D341Med (cell line): ENCODE measurements at places on chromosomes 3 and 15.
A peak's percentile ranks its signal among the peaks of the same experiment; 100 is the strongest.

DNA sequence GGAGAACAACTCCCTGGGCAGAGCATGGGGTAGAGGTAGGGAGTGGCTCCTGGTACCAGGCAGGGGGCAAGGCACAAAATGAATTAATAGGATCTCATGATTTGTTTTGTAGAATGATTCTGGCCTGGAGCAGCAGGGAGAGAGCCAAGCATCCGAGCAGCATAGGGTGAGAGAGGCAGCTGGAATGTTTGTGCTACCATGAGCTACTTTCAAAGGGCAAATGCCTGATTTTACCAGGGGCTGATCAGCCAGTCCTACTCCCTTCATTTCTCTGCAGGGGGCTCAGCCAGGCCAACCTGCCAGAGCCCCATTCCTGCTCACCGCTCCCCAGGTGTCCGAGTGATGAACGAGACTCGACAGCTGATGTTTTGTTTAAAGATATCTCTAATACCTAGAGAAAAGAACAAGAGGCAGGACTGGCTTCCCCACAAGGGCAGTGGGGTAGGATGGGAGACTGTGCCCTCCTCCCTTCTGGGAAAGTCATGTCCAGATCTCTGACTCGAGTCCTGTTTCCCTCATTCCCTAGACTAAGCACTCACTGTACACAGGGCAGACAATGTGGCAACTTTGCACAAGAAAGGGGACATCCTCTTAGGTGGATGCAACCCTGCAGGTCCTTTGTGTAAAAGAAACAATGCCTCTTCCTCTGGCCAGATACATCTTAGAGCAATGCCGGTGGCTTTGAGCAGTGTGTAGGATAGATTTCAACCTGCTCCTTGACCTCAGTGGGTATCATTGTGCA lies 12.9 kb downstream of the DUOX2 start:
- no peak for DNase-seq

- no peak for DNase-seq
Measured at GRCh38 chr15:70566047-70566835, 197.1 kb downstream of the UACA start.

DNA sequence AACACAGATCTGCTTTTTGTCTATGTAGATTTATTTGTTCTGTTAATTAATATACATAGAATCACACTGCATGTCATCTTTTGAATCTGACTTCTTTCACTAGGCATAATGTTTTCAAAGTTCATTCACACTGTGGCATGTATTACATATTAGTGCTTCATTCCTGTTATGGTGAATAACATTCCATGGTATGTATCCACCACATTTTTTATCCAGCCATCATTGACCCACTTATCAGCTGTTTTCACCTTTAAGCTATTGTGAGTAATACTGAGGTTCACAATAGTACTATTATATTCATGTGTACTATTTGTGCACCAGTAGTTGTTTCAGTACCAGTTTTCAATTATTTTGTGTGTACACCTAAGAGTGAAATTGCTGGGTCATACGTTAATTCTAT lies 230.6 kb upstream of the CNTN3 start:
- DNase-seq: no peak

GRCh38 chr3:56233742-56234141 lies 234.5 kb downstream of the ERC2 start:
- no peak for DNase-seq

- DNase-seq: no peak
Measured at GRCh38 chr3:104854468-104854867, 512.2 kb upstream of the ALCAM start.

GRCh38 chr3:111947231-111947630 lies 31.6 kb upstream of the ABHD10 start:
- no peak for DNase-seq

- DNase-seq: no peak
Measured at GRCh38 chr3:156106721-156107373, 13.5 kb upstream of the KCNAB1 start.

DNA sequence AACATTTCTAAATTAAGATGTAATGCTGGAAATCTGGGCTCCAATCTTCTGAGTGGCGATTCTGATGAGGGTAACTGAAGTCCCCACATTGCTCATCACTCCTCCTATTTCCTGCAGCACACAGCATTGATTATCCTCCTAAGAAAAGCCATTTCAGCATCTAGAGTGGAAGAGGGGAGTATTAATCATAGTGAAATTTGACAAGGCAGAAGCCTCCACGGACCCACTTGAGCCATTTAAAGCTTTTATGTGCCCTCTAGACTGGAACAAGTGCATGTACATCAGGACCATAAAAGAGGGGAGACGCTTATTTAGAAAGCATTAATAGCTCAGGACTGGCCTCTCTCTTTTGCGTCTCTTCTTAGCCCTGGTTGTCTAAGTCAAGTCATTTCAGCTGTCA lies 25.8 kb downstream of the AQP9 start:
- no peak for DNase-seq

DNA sequence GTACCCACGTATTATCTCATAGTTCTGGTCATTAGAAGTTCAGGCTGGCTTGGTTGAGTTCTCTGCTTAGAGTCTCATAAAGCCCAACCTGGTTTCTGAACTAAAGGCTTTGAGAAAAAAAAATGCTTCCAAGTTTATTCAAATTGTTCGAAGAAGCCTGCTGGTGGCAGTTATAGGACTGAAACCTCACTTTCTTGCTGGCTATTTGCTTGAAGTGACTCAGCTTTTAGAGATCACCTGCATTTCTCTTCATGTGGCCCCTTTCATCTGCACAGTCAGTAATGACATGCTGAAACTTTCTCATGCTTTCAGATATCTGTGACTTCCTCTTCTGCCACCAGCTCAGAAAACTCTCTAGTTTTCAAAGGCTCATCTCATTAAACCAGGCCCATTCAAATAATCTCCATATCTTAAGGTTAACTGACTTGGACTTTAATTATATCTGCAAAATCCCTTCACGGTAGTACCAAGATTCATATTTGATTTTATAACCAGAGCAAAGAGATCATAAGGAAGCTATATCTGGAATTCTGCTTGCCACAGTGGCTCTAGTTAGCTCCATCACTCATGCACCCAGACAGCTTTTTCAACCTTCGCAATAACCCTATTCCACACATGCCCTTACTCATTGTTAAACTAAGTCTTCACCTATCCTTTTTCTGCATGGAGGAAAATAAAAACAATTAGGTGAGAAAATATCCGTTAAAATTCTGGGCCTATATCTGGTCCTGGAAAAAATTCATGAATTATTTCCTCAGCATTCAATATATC lies 433.8 kb upstream of the CBLB start:
- no peak for DNase-seq

DNA sequence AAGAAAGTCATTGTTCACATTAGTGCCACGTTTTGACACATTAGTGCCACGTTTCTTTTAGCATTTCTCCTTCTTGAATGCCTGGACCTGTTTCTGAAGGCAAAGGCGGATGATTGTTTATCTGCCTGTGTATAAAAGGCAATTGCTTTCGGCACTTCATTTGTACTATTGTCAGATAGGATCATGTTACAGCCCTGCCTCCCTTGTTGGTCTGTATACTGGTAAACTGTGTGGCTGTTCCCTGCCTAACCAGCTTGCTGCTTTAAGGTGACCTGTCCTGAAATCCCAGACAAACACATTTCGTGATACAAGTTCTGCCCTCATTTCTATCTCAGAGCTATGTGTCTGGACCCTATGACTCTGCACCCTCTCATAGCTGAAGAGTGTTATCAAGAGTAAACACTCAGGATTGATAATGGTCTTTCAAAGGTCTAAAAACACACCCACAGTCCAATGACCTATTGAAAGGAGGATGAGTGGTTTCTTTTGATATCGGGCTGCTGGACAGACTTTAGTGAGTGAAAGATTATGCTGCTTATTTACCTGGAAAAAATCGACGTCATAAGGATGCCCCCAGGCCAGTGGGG lies 276.3 kb upstream of the MCTP2 start:
- DNase-seq: no peak

GRCh38 chr3:68070186-68070585 lies 415.8 kb upstream of the SUCLG2 start:
- no peak for DNase-seq

GRCh38 chr3:61537366-61537765 lies 24.0 kb upstream of the PTPRG start:
- DNase-seq: no peak

GRCh38 chr15:62769604-62770003 lies 272.9 kb upstream of the TPM1 start:
- no peak for DNase-seq

GRCh38 chr3:60085649-60086048 lies 1035.8 kb upstream of the CFAP20DC start:
- DNase-seq: no peak

GRCh38 chr3:170584585-170585007 lies 1.3 kb downstream of the SLC7A14 start:
- peak; percentile 47 for DNase-seq

DNA sequence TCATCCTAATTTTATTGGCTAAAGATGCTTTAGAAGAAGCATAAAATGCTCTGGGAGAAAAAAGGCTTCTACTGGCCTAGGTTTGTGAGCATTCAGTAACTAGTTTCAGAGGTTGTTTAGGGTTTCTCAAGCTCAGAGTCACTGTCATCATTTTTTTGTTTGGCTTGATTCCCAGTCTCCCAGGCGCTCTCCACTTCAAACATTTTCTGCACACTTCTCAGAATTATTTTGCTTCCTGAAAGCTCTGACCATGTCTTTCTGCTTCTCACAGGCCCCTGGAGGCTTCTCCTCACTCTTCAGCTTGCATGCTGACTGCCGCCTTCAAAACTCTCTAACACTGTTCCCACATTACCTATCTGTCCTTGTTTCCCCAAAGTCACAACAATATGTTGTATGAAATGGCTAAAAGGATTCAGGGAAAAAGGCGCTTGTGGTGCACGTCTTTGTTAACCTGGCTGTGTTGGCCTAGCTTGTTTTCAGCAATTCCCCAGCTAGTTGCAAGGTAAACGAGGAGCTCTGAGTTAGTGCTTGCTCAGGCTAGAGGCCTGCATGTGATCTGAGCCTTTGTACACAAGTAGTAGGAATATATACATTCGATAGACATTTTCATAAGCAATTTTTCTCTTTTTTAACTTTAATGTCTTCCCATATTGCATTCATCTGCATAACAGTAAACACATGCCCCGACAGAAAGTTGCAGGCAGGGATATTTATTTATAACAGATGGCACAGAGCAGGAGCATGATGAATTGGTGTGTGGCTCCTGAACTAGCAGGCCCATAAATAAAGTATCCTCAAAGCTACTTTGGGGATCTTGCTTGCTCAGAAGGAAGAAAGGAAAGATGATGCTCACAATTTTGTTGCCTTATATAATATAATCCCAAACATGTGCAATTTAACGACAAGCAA lies 129.2 kb upstream of the DPH6 start:
- DNase-seq: no peak

DNA sequence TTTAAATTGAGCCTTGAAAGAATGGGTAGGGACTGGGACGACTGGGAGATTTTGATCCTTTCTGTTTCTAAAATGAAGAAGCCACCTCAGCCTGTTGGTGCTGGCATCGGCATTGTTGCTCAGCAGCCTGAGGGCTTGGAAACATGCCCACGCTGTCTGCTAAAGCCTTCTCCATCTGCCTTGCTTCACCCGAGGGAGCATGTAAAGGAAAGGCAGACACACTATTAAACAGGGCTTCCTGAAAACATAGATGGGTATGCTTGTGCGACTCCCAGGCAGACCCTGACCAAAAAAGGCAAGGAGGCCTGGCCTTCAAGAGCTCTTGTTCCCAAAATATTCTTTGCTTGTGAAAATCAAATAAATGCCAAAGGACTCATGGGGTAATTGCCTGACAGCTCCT lies 84.2 kb upstream of the SLC4A7 start:
- peak; percentile 72 for DNase-seq
